ENCODE measurements at places on chromosomes 7 and 10.

DNA sequence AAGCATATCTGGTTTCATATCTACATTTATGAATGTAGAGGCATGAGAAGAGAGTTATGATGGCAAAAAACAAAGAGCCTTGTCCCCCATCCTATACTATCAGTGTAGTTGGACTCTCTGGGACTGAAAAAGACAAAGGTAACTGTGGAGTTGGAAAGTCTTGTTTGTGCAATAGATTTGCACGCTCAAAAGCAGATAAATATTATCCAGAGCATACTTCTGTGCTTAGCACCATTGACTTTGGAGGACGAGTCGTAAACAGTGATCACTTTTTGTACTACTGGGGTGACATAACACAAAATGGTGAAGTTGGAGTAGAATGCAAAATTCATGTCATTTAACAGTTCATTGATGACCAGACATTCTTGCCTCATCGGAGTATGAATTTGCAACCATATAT, 85.2 kb upstream of the EGFR start:
- no peak for DNase-seq

DNA sequence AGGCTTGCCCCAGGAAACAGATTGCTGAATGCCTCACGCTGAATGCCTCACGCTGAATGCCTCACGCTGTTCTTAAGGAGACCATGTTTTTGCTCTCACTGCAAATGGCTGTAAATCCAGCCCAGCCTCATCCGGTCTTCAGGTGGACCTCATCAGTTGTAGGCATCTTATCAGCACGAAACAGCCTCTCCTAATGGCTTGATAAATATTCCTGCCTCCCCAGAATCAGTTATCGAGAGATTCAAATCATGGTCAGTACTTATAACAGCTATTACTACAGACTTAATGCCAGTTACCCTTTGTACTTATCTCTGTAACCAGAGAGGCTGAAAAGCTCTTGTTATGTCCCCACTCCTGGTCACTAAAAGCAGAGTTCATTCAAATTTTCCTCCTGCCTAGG, 290.6 kb downstream of the FZD1 start:
- DNase-seq = no peak

GRCh38 chr7:2629746-2630681, 1.8 kb upstream of the TTYH3 start:
- no peak for DNase-seq

- no peak for DNase-seq
Observed at GRCh38 chr10:56123247-56123646, 237.8 kb downstream of the ZWINT start.

DNA sequence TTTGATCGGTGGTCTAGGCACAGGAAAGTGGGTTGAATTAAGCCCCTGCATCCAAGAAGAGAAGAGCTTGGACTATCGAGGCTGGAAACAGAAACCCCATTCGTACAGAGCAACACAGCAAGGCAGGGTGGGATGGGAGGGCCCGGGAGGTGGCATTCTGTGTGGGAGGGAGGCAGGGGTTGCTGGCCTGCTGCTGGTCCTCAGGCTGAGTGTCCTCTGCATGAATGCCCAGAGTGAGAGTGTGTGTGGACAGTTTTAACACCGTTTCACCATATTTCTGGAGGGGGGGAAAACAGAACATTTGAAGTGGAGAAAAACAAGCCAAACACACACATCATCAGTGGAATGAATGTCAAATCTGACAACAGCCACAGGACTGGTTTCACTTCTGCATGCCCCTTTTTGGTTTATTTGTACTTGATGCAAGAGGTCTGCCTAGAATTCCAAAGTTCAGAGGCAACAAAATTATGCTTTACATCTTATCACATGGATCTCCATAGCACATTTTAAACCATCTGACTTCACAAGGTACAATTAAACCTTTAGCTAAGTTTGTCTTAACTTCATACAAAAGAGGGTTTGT, 11.1 kb upstream of the ENO4 start:
- DNase-seq = no peak

GRCh38 chr7:130154501-130155317, 50.5 kb downstream of the TMEM209 start:
- DNase-seq = no peak

DNA sequence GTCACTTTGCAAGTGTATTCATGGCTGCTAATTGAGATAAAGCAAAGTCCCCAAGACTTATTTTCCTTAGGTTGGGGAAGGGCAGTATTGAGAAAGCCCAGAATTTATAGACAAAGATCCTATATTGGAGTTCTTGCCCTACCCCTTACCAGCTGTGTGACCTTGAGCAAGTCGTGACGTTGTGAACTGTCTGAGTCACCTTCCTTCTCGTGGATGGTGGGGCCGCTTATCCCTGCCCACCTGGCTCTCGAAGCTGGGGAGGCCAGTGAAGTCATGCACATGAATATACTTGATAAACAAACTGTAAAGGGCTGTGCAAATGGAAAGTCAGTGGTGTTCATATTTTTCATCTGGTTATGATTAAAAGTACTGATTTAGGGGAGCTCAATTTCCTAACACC, 127.4 kb downstream of the TACC2 start:
- DNase-seq = no peak

DNA sequence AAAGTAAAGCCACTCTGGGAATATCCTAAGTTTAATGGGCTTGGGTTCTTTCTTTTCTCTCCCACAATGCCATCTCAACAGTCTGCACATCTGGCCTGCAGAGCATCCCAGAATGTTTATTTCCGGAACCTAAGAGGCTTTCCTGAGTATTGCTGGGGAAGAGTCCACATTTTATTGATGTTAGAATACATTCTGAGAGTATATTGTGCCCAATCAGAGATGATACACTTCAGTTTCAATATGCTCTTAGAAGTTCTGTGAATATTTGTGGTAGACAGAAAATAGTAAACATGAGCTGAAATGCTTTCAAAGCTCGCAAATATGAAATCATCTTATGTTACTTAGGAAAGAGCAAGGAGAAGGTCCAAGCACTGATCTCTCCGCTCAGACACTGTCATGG, 200.6 kb downstream of the TWIST1 start:
- DNase-seq = no peak

DNA sequence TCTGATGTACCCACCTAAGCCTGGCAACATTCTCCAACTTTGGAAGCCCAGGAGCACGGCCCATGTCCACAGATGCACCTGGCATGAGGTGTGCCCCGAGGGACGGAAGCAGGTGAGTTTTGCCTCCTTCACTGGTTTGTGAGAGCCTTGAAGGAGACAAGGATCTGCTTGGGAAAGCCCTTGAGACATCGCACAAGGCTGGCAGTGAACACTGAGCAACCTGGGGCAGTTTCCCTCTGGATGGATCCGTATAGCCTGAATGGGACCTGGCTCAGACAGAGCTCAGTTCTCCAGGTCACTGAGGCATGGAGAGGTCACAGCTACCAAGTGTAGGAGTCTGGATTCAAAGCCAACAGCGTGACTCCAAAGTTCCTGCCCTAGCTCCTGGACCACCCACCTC, 8.8 kb upstream of the NUPR2 start:
- DNase-seq = no peak

- no peak for DNase-seq
Observed at GRCh38 chr10:49747303-49747646, 14.8 kb downstream of the OGDHL start.

DNA sequence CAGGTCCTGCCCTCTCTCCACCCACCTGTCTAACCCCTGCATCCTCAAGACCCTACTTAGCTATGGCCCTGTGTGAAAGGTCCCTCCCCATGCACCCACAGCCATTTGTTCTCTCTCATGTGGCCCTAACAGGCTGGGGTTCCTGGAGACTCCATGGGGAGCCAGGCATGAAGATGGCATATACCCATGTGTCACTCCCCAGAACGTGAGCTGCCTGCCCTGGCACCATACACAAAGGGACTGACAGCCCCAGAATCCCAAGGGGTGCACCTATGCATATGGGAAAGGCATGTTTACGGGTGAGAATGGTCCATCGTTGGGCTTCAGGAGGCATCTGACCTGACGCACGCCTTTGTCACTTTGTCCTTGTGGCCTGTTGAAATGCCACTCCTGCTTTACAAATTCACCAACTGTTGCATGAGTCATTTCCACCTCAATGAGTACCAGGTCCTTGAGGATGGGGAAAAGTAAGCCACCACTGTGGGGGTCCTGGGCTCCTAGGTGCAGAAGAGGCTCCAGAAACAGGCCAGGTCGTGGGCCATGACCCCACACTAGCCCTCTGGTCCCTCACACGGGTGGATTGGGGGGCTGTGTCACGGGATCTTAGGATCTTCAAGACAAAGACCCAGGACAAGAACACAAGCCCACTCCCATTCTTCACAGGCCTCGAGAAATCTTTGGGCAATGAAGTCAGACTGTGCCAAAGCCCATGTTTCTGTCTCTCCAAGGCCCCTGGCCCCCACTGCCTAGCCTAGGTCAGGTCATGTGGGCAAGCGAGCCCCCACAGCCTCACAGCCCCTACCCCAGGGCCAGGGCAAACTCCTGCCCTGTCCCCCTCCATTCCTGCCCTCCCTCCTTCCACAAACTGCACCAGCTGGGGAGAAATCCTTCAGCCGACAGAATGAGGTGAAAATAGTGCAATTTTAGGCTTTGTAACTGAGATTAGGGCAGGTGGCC, 8.6 kb downstream of the GPRIN2 start:
- DNase-seq = no peak

- no peak for DNase-seq
Observed at GRCh38 chr7:51236470-51237132, 80.0 kb downstream of the COBL start.

DNA sequence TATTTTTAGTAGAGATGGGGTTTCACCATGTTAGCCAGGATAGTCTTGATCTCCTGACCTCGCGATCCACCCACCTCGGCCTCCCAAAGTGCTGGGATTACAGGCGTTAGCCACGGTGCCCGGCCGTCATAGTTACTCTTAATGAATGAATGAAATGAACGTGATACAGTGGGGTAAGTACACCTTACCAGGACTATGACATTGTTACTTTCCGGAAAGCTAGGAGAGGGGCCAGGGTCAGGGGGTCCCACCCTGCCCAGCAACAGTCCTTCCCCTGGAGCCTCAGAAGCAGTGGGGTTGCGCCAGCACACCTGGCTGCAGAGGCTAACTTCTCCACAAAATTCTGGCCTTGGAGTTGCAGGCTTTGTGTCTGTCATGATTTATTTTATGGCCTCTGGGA, 21.4 kb downstream of the VSTM4 start:
- DNase-seq = no peak

- no peak for DNase-seq
Observed at GRCh38 chr10:50523357-50523756, 100.4 kb downstream of the SGMS1 start.

DNA sequence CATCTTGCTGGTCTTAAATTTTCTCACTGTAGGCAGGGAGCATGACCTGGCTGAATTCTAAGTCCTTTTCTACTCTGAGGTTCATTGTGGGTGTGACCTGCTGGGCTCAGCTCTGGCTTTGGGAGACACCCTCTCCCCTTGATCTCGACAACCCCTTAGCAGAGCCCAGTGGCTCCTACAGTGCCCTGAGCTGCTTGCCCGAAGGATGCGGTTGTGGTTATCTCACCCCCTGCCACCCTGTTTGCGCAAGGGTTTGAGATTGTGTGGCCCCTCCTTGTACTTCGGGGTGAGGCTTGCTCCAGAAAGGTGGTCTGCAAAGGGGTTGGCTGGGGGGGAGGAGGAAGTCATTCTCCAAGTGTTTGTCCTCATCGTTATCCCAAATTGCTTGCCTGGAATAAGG, 55.3 kb downstream of the TCF7L2 start:
- no peak for DNase-seq

GRCh38 chr10:118594392-118595063, 920 bp downstream of the PRLHR start:
- DNase-seq = no peak

DNA sequence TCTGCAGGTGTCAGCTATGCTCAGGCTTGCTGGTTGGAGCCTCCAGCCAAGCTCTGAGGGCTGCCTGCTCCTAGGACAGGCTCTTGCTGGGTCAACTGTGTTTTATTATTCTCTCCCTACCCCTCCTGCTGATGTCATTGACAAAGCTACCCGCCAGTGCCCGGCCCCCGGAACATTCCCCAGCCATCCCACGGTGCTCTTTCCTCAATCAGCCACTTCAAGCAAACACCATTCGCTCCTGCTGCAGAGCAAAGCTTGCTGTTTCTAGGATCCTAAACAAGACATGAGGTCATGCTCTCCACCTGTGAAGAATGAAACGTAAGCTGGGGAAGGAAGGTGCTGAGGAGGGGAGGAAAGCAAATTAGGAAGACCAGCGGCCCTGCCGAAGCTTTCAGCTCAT, 2.1 kb upstream of the C10orf71 start:
- no peak for DNase-seq

GRCh38 chr10:53006663-53007526, 234.3 kb upstream of the MBL2 start:
- no peak for DNase-seq

DNA sequence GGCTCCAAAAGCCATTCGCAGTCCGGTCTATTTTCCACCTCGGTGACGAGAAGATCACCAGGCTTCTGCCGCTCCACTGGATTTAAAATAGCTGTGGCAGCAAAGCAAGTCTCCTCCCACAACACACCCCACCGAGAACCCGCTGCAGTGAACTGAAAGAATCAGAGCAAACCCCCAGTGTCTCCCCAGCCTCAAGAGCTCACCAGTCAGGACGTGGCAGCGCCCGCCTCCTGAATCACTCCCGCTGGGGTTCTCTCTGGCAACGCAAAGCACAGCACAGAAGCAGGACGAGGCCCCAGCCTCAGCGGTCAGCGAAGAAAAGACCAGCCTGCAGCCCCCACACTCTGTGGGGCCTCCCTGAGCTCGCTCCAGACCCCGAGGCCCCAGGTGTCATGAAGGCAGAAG, 126.1 kb upstream of the PPP2R2D start:
- no peak for DNase-seq

DNA sequence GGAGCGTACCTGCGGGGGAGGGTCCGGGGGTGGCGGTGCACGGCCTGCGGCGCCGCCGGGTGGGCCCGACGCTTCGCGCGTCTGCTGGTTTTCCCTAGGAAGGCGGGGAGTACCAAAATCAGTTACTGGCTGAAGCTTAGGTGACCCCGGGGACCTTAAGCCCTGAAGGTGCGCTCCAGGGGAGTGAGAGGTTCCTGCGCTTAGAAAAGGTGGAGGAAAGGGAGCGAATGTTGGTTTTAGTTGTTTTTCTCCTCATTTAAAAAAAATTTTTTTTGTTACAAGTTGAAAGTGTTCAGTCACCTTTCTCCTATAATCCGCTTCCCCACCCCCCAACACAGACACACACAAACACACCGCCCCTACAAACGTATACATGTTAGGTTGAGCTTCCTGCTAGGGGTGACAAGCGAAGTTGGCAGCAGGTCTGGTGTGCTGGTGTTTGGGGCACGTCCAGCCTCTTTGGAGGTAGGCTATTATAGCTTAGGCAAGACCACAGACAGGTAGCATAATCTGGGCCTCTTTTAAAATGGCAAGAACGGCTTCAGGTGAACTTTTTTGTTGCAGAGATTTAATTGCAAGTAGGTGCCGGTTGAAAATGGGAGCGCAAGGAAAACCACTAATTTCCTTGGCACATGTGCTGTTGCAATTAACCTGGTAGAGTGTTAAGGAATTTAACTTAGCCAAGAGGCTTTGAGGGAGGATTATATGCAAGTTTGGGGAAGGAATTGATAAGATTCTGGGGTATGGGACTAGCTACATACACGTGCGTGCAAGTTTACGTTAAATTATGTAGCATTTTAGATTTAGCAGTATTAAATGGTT, 945 bp downstream of the ADD3 start:
- no peak for DNase-seq

GRCh38 chr10:106825576-106826364, 338.7 kb downstream of the SORCS1 start:
- no peak for DNase-seq

GRCh38 chr10:70232155-70232858, 922 bp downstream of the PPA1 start:
- DNase-seq = peak; percentile 16
